ENCODE measurements at places on chromosomes 4 and X. TPM values are rescaled to one million over a fixed set of nuclear protein-coding genes. Genes with fewer than 3 reads are reported as not detected.

- peak; percentile 18 for DNase-seq
- H3K27me3 ChIP-seq = peaks cover 28% of the 10 kb centered on the region
- H3K27ac ChIP-seq = no peak within 1 kb of the TSS
- peaks cover 4% of the 10 kb centered on the region for H3K36me3 ChIP-seq
- H3K4me3 ChIP-seq = peak within 1 kb of the TSS; percentile 45
These were observed at the start of gene SPON2 for GRCh38 chr4:1172228-1172851. SPON2 (minus strand) TSS chr4:1172583.

The PNMA3 gene
- 1.1 TPM for total RNA-seq

DNA sequence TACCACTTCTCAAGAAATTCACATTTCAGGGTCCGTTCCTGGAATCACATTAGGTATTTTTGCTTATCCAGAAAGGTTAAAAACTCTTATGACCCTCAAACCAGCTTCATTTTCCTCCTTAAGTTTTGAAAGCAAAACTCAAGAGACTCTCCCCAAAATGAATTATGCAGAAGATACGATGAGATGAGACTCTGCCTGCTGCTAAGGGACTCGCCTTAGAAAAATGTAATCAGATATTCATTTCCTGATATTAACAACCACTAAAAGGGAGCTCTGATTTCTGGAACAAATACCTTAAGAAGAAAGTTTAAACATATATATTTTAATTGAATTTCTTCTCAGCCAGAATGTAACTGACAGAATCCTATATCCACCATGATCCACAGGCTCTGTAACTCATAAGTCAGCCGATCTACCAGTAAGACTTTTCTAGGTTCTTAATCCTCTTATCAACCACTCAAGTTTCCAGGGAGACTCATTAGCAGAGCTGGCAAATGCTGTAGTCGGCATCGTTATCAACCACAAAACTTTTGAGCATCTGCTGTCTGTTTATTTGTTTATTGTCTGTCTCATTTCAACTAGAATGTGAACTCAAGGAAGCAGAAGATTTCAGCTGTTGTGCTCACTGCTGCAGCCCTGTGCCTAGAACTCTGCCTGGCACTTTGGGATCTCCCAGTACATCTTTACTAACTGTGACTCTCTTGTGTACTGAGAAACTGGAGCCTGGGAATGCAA lies 112.5 kb downstream of the LDB2 start:
- no peak overlapping the region for H3K27ac ChIP-seq
- no peaks in the 10 kb centered on the region for H3K27me3 ChIP-seq
- H3K4me1 ChIP-seq = no peaks in the 10 kb centered on the region
- H3K4me3 ChIP-seq = no peak overlapping the region

The GPR143 gene
- not detected for total RNA-seq

Measured in activated CD8-positive, alpha-beta T cell treated with anti-CD3 and anti-CD28 coated beads, Interleukin-2, amount 10 ng/mL, durations not matched to agents 7 days and 5 days (primary cell).